ENCODE measurements at places on chromosomes 4 and X.

GRCh38 chr4:67327245-67328017, 217.9 kb downstream of the CENPC start:
- no peak for DNase-seq

GRCh38 chrX:39320165-39320564, 518.9 kb downstream of the MID1IP1 start:
- DNase-seq: no peak

DNA sequence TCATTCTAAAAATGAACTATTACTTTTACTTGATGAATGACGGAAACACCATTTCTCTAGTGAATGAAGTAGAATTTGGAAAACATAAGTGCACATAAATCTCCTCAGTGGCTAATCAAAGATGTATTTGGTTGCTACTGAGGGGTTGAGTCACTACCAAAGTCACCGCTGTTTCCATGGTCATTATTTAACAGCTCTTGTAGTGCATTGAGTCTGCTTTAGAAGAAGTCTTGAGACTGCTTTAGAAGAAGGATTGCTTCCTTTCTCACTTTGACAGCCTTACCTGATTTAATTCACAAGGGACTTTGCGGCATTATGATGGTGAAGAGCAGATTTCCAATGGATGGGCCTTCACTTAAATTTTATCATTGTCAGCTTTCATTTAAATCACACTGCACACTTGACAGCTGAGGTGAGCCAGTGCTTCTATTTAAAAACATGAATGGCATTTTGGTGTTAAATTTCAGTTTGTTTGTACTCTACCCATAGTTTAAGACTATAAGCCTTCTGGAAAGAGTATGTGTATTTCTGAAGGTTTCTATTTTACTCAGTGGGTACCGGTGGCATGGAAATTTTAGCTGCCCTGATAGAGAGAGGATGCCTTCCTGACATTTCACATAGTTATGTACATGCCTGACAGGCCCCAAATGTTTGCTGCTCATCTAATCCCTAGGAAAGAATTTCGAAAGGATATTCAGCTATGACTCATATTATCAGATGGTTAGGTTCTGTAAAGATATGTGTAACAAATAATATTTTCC, 9.5 kb downstream of the ASB5 start:
- no peak for DNase-seq

DNA sequence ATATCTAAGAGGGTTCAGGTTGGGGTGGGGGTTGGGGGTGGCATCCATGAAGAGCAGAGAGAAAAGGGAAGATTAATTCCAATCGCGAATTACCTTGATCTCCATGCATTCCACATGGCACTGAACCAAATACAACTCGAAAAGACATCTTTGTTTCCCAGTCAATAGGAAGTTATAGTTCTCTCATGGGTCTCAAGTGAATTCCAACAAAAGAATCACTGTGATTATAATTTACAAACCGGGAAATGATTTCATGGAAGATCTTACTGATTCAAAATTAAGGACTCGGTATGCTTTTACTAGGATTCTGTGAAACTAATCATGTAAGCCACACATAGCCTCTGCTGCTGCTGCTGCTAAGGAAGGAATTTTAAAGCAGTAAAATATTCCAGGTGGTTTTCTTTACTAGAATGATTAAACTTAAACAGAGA, 26.6 kb upstream of the AMELX start:
- no peak for DNase-seq

DNA sequence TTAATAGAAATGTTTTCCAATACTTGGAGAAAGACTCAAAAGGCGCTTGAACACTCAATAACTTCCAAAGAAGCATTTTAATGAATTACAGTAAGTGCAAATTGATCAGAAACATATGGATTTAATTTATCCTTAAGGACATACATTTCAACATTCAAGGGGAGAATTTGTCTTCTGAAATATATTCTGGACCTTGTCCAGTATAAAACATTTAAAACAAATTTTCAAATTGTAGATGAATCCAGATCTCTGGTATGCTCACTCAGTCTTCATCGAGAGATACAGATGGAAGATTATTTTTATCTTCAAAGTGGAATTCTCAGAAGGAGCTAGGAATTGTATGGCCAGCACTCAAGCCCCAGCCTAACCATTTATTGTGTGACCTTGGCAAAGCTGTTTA, 310.4 kb downstream of the ZNF674 start:
- no peak for DNase-seq

DNA sequence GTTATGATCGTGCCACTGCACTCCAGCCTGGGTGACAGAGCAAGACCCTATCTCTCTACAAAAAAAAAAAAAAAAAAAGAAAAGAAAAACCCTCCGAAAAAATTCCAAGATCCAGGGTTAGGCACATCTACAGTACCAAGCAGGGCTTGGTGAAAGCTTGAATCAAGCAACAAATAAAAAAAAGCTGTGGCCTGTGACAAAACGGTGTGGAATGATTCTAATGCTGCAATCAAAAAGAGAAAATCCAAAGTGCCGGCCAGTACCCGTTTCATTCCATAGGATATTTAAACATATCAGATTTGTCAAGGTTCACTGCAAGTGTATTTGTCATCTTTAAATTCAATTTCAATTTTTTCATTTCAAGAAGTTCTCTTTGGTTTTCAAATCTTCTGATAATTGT, 20.5 kb downstream of the RWDD4 start:
- DNase-seq: no peak

DNA sequence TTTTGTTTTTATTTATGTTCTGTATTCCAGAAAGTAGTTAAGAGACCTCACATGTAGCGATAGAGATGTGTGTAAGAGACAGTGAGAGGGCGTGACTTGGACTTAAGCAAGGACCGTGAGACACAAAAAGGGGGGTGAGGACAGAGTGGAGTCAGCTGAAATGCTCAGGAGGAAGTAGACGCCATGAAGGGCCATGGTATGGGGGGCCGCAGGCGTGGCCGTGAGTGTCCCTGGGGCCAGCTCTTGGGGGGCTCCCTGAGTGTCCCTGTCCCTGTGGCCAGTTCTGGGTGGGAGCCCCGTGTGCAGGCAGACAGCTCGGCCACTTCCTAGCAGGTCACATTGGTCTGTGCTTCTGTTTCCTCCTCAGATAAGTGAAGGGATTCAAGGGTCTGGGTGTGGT, 23.0 kb upstream of the MSANTD1 start:
- no peak for DNase-seq

DNA sequence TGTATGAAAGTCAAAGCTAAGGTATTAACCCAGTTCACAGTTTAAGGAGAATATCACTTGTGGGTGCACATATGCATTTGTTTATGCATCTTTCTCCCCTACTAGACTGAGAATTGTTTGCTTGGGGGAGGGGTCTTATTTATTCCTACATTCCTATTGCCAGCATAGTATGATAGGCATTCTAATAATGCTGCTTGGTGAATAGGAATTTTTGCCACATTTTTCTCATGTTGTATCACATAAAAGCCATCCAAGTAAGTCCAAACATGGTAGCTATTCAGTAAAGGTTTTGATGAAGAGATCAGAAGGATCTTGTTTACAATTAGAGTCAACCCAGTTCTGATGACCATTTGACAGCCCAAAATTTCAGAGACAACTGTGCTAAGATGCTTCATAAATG, 48.6 kb downstream of the ASB9 start:
- DNase-seq: no peak

DNA sequence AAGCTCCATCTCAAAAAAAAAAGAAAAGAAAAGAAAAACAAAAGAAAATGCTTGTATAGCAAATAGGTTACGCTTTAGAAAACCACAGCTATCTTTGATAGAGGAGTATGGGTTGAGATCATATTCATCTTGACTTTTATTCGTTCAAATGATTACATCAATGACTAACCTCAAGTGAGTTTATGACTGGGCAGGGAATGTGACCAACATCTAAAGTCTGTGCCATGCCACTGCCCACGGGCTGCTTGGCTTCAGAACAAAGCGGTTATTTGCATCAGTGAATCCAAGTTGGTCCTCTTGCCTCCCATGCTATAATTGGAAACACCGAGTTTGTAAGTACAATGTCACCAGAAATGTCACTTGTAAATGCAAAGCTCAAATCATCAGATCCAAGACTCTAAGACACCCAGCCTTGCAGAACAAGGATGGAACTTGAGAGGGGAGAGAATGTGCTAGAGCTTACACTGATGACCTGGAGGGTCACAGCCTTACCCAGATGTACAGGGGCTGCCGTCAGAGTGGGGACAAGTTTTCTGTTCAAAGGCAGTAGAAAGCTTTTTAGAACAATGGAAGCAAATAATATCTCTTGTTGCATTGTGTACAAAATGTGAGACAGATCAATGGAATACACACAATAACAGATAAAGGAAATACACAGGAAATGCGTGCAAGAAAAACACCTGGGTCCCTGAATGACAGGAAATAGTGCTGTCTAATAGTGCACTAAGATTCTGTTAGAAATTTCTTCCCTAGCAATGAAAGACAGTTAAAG, 8.4 kb upstream of the OPN1LW start:
- DNase-seq: no peak

DNA sequence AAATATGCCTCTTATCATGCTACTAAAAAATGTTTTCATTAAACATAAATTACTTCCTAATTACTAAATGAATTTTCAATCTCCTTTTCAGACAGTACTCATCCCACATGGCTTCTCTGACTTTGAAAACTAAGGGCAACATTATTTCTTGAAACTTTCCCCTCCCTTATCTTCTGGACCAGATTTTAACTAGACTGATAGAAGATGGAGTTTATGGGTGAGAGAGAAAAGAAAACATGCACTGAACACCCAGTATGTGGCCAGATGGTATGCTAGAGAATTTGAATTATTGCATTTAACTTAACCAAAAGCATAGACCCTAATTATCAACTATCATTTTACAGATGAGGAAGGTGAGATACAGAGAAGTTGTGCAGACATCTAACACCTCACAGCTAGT, 16.8 kb downstream of the CNOT6L start:
- DNase-seq: no peak

DNA sequence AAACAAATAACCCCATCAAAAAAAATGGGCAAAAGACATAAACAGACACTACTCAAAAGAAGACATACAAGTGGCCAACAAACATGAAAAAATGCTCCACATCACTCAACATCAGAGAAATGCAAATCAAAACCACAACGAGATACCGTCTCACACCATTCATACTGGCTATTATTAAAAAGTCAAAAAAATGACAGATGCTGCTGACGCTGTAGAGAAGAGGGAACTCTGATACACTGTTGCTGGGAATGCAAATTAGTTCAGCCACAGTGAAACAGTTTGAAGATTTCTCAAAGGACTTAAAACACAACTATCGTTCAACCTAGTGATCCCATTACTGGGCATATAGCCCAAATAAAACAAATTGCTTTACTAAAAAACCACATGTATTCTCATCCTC, 671.2 kb upstream of the FTHL17 start:
- no peak for DNase-seq

GRCh38 chr4:189377569-189377968, 563.1 kb upstream of the FRG1 start:
- DNase-seq: no peak

Measured in T-helper 17 cell (primary cell).